ENCODE measurements at places on chromosomes 6 and 20. TPM values are rescaled to one million over a fixed set of nuclear protein-coding genes. Genes with fewer than 3 reads are reported as not detected.

The SLC17A2 gene
- total RNA-seq = not detected

The TFB1M gene
- 24.1 TPM for total RNA-seq

The SLC22A1 gene
- total RNA-seq = 3.2 TPM

The WFDC5 gene
- total RNA-seq = not detected

The IL17F gene
- total RNA-seq = not detected

The MC3R gene
- not detected for total RNA-seq

The COL12A1 gene
- total RNA-seq = 106 TPM

The PAX1 gene
- not detected for total RNA-seq

The KIF25 gene
- total RNA-seq = not detected

The SEL1L2 gene
- total RNA-seq = not detected

DNA sequence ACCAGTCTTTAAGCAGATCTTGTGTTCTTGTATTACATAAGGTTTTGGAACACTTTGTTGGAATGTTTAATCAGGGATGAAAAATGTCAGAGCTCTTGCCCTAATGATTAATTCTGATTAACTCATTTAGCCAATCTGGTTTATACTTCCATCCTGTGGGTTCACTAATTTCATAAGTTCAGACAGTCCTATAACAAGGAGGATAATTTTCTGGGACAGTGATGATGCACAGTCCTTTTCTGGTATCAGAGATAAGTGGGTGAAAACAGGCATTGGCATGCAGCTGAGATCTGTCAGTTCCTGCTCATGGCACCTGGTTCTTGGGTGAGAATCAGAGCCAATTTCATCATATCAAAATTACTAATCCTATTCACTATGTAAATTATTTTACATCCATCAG lies 125.0 kb upstream of the LAMA2 start:
- no peaks in the 10 kb centered on the region for H3K36me3 ChIP-seq
- no peak overlapping the region for H3K4me3 ChIP-seq
- no peak overlapping the region for H3K27ac ChIP-seq
- peak; percentile 4 for DNase-seq

- H3K27me3 ChIP-seq = no peaks in the 10 kb centered on the region
- H3K4me1 ChIP-seq = no peaks in the 10 kb centered on the region
- no peaks in the 10 kb centered on the region for H3K36me3 ChIP-seq
Measured at GRCh38 chr6:75489025-75489424, 4.6 kb downstream of the FILIP1 start.

DNA sequence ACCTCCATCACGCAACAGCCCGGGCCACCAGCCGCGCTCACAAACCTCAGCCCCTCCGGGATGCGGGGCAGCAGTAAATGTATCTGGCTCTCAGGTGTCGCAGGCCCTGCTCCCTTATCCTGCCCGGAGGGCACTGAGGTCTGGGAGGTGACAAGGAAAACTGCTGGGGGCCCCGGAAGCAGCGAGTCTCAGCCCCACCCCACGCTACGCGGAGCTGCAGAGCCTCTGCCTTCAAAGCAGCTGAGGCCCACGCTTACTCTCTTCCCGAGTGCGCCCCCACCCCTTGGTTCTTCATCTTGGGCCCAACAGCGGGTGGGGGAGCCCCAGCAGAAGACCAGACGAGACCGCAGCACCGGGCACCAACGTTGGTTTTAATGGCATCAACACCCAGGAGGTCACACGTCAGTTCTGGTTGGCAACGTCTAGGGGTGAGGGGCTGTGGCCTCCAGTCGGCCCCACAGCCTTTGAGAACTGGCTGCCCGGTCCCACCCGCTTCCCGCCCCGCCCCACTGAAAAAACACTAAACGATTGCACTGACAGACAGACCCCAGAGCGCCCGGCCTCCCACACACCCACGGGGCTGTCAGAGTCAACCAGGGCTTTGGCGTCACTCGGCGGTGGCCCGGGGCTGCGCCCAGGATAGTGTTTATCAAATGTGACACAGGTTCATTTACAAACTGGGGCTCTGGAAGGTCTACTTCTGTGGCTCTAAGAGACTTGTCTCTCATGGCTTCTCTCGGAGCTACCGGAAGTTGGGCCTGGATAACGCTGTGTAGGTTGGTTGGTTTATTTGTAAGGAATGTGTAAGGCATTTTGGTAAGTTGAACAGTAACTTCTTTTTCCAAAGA lies 43.7 kb downstream of the DSTN start:
- no peaks in the 10 kb centered on the region for H3K27me3 ChIP-seq
- H3K27ac ChIP-seq = peak overlapping the region; percentile 57
- peaks cover 29% of the 10 kb centered on the region for H3K36me3 ChIP-seq
- peaks cover 13% of the 10 kb centered on the region for H3K4me1 ChIP-seq

- no peaks in the 10 kb centered on the region for H3K36me3 ChIP-seq
- H3K27me3 ChIP-seq = no peaks in the 10 kb centered on the region
- no peak overlapping the region for H3K27ac ChIP-seq
- DNase-seq = no peak
- H3K4me3 ChIP-seq = no peak overlapping the region
Measured at GRCh38 chr20:50389438-50389807, 120.8 kb upstream of the PTPN1 start.

DNA sequence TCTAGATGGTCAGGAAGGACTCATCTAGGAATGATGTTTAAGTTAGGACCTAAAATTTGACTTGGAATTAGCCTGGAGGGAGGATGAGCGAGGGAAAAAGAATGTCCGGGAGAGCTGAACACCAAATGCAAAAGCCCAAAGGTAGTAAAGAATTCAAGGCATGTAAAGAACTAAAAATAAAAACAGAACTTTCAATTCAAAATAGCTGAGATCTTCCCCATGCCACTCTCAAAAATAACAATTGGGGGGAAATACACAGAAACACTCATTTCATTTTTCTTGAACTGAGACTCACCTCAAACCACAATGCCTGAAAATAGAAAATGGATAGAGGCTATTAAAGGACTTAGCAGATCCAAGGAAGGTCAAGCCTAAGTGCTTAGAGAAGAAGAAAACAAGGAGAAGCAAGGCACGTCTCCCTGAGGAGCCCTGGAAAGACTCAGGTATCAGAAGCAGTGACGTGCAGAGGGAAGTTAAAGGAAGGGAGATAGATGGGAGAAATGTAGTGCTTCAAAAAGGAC lies 10.4 kb downstream of the PXT1 start:
- H3K27me3 ChIP-seq = no peaks in the 10 kb centered on the region
- H3K36me3 ChIP-seq = no peaks in the 10 kb centered on the region
- DNase-seq = peak; percentile 67
- peak overlapping the region; percentile 67 for H3K27ac ChIP-seq
- H3K4me3 ChIP-seq = peak overlapping the region; percentile 22
- peaks cover 26% of the 10 kb centered on the region for H3K4me1 ChIP-seq

GRCh38 chr6:1104988-1105670 lies 206.8 kb upstream of the FOXQ1 start:
- H3K27ac ChIP-seq = no peak overlapping the region
- no peaks in the 10 kb centered on the region for H3K4me1 ChIP-seq
- H3K36me3 ChIP-seq = no peaks in the 10 kb centered on the region
- no peak for DNase-seq
- no peak overlapping the region for H3K4me3 ChIP-seq

DNA sequence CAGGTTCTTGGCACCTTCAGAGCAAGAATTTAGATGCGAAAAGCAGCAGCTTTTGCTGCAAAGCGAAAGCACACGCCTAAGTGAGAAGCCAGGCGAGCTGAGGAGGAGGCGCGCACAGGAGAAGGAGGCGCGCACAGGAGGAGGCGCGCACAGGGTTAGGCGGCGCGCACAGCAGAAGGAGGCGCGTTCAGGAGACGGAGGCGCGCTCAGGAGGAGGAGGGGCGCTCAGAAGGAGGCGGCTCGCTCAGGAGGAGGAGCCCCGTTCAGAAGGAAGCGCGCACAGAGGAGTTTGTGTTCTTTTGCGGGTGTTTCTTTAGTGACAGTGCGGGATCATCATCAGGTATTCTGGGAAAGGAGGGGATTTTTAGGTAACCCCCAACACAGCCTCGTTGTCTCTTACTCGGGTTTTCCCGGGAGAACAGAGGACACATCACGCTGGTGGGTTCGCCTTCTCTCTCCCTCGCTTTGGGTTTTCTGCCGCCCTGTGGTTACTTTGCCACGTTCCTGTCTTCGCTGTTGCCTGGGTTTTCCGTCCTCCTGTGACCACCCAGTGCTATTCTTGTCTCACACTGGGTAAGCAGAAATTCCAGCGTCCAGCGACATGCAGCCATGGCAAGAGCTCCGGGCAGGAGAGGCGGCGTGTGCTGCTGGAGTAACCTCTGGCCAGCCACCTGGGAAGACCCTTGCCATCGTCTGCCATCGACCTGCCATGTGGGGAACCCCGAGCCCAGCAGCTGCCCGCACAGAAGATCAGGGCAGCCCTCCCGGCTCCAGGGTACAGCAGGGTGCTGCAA lies 47.0 kb downstream of the WDR27 start:
- no peaks in the 10 kb centered on the region for H3K27me3 ChIP-seq
- peaks cover 5% of the 10 kb centered on the region for H3K4me1 ChIP-seq
- H3K4me3 ChIP-seq = peak overlapping the region; percentile 69
- peak; percentile 69 for DNase-seq

- no peak for DNase-seq
- no peak overlapping the region for H3K27ac ChIP-seq
- no peaks in the 10 kb centered on the region for H3K36me3 ChIP-seq
- no peak overlapping the region for H3K4me3 ChIP-seq
Measured at GRCh38 chr6:70520575-70520974, 46.2 kb upstream of the SDHAF4 start.

GRCh38 chr20:6482486-6482885 lies 285.0 kb upstream of the BMP2 start:
- no peak overlapping the region for H3K4me3 ChIP-seq
- H3K27me3 ChIP-seq = no peaks in the 10 kb centered on the region
- H3K27ac ChIP-seq = no peak overlapping the region
- DNase-seq = no peak
- no peaks in the 10 kb centered on the region for H3K36me3 ChIP-seq

DNA sequence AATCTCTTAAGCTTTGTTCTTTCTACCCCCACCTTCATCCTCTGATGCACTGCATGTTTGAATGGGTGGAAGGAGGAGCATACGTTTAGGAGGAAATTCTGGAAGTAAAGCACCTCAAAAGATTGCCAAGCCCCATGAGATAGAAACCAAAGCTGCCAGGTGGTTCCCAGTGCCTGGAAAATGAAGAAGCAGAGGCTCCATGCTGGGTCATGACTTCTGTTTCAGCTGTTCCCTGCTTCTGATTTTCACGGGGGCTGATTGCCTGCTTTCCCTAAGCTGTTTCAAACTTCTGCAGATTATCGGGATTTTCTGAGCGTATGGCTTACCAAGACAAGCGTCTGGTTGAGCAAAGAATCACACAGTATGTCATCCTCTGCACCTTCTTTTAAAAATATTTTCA lies 87.5 kb upstream of the SYNDIG1 start:
- DNase-seq = no peak
- no peaks in the 10 kb centered on the region for H3K36me3 ChIP-seq
- no peak overlapping the region for H3K27ac ChIP-seq
- peaks cover 7% of the 10 kb centered on the region for H3K27me3 ChIP-seq
- no peak overlapping the region for H3K4me3 ChIP-seq
- peaks cover 13% of the 10 kb centered on the region for H3K4me1 ChIP-seq

GRCh38 chr20:48578397-48579098 lies 249.3 kb downstream of the PREX1 start:
- peaks cover 2% of the 10 kb centered on the region for H3K27me3 ChIP-seq
- no peak overlapping the region for H3K4me3 ChIP-seq
- no peak overlapping the region for H3K27ac ChIP-seq
- no peak for DNase-seq
- no peaks in the 10 kb centered on the region for H3K36me3 ChIP-seq

GRCh38 chr20:5557123-5557522 lies 193.1 kb upstream of the SHLD1 start:
- no peak overlapping the region for H3K4me3 ChIP-seq
- DNase-seq = peak; percentile 18
- no peaks in the 10 kb centered on the region for H3K27me3 ChIP-seq
- H3K27ac ChIP-seq = no peak overlapping the region
- H3K36me3 ChIP-seq = peaks cover 14% of the 10 kb centered on the region
